Cardiac muscle cell (in vitro differentiated cells and primary cell): ENCODE measurements at places on chromosomes 6 and 20.

DNA sequence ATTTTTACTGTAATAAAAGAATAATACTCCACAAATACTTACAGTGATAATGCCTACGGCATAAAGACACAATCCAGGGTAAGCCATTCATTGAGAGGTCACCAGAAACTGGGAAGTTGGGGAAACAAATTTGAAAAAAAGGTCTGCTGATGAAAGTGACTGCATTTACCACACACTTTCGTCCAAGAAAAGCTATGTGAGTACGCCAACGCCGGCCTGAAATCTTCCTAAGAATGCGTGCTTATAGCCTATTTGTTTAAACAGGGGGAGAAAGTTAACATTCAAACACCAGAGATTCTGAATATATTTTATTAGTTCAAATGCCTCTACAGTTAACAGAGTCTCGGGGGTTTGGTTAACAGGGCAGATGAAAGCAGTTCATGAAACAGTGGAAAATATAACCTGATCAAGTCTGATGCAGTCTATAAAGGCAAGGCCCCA lies 657 bp upstream of the LTV1 start:
- DNase-seq, result no peak

GRCh38 chr6:108748055-108748454 lies 100.2 kb upstream of the ARMC2 start:
- DNase-seq, result no peak

GRCh38 chr6:42165016-42165415 lies 8.1 kb upstream of the GUCA1A start:
- no peak for DNase-seq

DNA sequence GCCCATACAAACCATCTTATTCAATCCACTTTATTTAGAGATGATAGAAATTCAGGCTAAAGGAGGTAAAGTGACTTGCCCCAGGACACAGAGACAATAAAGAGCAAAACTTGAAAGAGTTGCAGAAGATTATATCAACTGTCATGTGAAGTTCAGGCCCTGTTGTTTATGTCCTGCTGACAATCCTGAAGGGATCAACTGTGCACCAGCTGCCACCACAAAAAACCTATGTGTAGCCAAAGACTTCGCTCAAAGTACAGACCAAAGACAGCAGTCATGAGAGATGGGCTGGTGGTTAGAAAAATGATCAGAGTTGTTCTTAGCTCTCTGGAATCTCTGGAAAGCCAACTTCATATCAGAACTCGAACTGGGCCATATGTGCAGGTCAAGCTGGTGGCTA lies 16.0 kb upstream of the CITED2 start:
- DNase-seq, result no peak

DNA sequence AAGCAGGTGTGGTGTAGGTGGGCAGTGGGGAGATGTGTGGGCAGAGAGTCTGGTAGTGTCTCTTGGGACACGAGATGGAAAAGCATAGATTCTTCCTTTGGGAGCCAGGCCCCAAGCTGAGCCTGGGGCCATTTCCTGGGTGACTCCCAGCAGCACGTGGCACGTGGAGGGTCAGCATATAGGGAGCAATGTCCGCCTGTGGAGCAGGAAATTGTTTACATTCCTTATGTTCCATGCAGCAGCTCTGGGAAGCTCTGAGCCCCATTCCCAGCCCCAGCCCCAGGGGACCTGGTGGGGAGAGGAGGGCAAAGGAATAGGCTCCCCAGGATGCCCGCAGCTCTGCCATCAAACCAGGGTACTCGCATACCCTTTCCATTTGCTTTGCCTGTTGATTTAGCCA lies 57.6 kb downstream of the DAAM2 start:
- DNase-seq, result peak; percentile 67

DNA sequence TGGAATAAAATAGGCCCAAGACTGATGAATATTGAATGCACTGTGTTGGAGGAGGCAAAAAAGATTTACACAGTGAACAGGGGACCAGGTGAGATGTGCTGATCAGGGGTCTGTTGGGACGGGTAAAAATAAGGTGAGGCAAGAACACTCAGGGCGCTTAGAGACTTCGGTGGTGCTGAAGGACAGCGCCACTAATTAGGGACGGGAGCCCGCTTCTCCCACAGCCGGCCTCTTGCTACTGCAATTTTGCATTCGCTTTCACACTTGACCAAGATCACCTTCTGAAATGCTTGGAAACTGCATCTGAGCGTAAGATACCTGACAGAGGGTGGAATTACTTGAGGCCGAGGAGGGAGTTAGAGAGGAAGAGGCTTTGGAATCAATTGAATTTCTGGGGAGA lies 7.3 kb downstream of the TFAP2D start:
- peak; percentile 77 for DNase-seq

DNA sequence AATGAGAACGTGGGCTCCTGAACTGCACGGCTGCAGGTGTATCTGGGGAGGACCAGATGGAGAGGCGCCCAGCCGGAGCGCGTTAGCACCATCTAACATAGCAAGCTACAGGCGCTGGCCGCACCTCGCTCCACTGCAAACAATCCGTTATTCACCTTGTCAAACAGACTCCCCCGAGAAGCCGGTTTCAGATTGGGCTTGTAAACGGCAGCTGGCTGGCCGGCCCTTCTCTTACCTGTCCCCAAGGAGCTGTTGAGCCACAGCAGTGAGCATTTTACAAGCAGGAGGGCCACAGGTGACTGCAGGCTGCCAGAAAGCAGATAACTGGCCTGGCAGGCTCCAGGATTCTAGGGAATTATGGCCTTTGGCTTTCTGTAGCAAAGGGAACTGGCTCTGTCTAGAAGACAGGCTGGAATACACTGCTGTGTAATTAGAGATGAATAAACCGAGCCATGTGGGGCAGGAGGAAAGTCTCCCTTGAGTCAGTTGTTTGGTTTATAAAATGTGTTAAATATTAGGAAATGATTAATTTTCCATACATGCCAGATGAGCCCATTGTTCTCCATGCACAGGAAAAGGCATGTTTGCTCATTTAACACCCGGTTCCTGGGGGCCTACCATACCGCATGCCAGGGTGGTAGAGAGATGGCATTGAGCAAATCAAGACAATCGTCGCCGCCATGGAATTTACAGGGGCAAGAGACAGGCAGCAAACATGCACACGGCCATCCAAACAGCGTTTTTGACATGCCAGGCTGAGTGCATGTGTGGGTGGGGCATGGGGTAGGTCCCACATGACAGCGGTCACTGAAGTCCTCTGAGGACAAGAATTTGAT lies 159.3 kb downstream of the NFATC2 start:
- DNase-seq, result no peak

DNA sequence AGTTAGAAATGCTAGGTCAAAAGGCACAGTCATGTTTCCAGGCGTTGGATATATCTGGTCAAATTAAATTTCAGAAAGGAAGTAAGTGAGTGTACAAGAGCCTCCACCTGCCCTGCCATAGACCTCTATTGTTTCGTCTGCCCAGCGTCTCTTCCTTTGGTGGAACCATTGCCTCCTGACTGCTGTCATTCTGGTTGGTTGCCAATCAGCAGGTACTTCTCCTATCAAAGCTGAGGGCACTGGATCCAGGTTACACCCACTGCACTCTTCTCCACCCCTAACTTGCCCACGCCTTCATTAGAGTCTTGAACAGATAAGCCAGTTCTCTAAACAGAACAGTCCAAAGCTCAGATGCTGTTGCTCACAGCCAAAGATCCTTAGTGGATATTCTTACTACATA lies 2.6 kb upstream of the WFDC5 start:
- DNase-seq, result no peak

DNA sequence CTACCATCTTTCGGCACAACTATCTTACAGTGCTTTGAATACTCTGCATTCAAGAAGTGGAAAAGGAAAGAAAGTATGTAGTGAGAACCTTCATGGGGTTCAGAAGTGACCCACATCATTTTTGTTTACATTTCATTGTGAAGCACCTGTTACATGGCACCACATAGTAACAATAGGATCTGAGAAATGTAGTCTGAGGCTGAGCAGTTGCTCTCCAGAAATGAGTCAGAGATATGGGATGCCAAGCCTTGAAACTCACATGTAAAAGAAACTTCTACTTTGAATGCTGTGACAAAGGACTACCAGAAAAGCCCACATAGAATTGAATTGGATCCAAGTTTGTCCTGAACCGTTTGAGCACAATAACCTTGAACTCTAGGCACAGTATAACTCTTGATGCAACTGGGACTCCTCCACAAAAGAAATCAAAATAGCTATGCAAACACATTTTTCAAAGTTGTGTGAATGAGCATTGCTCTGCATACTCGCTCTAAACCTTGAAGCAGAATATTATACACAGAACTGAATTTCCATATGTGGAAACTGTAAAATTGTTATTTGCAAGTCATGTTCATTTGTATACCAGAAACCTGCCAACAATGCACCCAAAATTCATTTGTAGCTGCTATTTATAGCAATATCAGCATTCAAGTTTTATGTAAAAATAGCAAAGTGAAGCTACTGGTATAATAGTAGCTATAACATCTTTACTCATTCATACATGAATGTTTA lies 400.9 kb upstream of the POU3F2 start:
- DNase-seq, result no peak

- no peak for DNase-seq
Measured at GRCh38 chr20:4787820-4788219, 66.1 kb downstream of the PRND start.

DNA sequence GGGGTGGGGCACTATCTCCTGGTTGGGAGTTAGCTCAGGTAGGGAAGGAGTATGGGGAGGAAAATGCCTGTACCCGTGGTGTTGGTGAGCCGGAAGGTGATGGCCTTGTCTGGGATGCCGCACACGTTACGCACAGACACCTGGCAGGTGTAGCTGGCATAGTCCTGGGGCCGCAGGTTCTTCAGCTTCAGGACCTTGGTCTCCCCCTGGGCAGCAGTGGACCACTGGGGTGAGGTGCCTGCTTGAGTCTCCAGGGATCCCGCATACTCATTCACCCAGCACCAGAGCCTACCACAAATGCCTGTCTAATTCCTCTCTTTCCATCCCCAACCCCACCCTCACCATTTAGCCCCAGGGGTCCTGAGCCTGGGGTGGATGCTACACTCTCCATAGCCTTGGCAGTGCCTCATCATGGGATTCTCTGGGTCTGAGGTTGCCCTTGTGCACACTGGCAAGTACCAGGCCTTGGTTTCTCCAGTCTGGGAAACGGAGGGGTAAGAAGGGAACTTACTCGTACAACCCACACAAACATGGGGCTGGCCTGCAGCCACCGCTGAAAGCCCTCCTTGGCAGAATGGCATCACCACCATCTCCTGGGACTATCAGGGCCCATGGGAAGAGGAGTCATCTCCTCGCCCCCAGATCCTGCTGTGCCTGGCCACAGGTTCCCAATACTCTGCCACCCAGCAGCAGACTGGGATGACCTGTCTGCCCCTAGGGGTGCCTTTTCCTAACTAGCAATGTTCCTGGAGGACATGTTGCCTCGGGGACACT lies 42.8 kb downstream of the MDGA1 start:
- DNase-seq, result no peak

DNA sequence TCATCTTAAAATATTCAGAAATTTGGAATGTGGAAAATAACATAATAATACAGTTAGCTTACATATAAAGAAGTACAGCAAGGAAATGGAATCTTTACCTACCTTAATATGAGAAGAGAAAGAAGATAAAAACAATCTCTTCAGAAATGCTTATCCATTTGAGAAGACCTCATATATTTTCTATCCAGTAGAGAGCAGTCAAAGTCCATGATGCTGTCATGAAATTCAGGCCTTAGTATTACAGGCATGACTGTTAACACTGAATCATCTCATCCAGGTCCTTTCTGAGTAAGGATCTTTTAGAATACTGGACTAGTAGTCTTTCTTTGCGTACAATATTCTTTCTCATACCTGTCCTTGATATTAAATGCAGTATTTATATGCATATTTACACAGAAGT lies 713.4 kb downstream of the CD109 start:
- DNase-seq, result no peak

DNA sequence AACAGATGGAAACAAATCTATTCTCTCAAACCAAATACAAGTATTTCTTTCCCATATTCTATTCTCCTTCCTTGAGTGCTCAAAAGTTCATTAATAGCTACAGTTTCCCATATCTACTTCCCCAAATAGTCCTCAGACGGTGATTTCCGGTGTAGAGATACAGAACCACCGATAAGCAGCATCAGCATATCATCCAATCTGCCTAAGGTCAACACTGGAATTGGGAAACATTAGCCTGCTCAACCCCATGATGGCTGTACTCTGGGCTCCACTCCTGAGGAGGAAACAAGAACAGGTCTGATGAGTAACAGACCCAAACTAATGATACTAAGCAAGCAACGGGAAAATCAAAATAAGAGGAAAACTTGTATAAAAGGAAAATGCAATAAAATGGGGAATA lies 115.6 kb downstream of the EPB41L2 start:
- no peak for DNase-seq

- no peak for DNase-seq
Measured at GRCh38 chr6:7115543-7116231, 7.9 kb downstream of the RREB1 start.

- no peak for DNase-seq
Measured at GRCh38 chr20:59566631-59567524, 37.5 kb upstream of the PHACTR3 start.

GRCh38 chr6:153038378-153039057 lies 36.0 kb upstream of the MTRF1L start:
- no peak for DNase-seq

DNA sequence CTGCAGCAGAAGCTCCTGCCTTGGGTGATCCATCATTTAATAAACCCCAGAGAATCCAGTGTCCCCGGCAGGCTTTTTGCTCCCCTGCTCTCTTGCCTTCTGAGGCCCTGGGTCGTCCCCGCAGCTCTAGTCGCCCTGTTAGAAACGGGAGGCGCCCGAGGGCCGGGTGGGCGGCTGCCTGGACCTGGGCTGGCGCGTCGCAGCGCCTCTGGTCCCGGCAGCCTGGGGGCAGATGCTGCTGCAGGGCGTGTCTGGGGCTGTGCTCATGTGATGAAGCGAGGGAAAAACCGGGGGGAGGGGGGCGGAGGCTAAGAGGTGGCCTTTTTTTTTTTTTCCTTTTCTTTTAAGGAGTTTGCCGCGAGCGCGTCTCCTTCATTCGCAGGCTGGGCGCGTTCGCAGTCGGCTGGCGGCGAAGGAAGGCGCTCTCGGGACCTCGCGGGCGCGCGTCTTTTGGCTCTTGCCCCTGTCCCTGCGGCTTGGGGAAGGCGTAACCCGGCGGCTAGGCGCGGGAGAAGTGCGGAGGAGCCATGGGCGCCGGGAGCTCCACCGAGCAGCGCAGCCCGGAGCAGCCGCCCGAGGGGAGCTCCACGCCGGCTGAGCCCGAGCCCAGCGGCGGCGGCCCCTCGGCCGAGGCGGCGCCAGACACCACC lies 394 bp downstream of the AKAP12 start:
- DNase-seq, result peak; percentile 90

GRCh38 chr6:147222160-147222838 lies 18.1 kb downstream of the STXBP5 start:
- peak; percentile 44 for DNase-seq

DNA sequence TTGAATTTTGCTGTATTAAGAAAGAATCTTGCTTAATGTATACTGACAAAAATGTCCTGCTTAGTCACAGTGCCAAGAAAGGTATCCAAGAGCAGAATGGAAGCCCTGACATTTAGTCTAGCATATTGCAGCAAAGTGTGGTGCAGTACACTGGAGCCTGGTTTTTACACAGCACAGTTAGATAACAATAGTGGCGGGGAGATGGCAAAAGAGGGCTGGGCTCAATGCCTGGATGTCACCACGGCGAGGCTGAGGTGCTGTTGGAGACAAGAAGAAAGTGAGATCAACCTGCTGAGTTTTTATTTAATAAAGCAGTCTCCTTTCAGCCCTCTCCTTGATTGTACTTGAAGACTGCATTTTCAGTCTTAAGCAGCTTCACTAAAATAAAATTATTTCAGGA lies 426.0 kb downstream of the LMBRD1 start:
- DNase-seq, result no peak

- no peak for DNase-seq
Measured at GRCh38 chr6:51141080-51141479, 322.4 kb downstream of the TFAP2B start.
